ENCODE measurements at places on chromosomes 2 and 18.

GRCh38 chr18:9697121-9697520, 11.0 kb upstream of the RAB31 start:
- DNase-seq: no peak

GRCh38 chr18:48359626-48360025, 49.6 kb downstream of the ZBTB7C start:
- no peak for DNase-seq

DNA sequence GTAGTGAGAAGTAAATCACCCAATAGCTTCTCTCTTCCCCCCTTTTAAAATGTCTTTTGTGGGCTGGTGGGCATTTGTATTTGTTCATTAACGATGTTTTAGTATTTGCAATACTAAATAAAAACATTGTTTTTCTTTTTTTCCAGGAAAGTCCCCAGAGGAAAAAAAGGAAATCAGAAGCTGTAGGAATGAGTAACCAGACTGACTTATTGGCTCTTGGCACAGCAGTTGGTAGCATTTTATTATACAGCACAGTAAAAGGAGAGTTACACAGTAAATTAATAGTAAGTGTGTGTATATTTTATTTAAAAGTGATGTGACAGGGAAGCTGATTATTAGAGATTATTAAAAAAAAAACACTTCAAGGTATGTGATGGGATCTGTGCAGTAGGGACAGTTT, 7.4 kb downstream of the WDR43 start:
- no peak for DNase-seq

DNA sequence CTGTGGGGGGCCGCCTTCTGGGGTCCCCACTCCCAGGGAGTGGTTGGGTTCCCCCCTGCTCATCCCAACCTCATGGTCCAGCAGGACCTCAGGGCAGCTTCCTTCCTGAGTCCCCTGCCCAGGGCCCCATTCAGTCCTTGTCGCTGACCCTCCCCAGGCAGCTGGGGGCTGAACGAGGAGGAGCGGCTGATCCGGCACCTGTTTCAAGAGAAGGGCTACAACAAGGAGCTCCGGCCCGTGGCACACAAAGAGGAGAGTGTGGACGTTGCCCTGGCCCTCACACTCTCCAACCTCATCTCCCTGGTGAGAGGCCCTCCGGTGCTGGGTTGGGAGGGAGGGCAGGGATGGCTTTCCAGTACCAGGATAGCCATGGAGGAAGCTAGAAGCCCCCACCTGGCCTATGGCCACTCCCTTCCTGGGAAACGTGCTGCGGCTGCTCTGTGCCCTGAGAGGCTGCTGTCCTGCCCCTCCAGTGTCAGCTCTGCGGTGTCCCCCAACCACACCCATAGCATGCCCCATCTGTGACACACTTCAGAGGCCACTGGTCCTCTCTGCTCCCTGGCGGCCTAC, 497 bp downstream of the CHRND start:
- no peak for DNase-seq

GRCh38 chr2:27025281-27025800, 7.4 kb upstream of the TMEM214 start:
- DNase-seq: no peak

- no peak for DNase-seq
These were observed 239.8 kb upstream of the MYT1L start for GRCh38 chr2:2570871-2571270.

- DNase-seq: no peak
These were observed 1111.6 kb upstream of the ZEB2 start for GRCh38 chr2:145631561-145631960.
